MG63 (cell line): ENCODE measurements at places on chromosomes 7 and 10.
A peak's percentile ranks its signal among the peaks of the same experiment; 100 is the strongest.

GRCh38 chr7:69318794-69319193, 279.5 kb upstream of the AUTS2 start:
- no peak for DNase-seq

DNA sequence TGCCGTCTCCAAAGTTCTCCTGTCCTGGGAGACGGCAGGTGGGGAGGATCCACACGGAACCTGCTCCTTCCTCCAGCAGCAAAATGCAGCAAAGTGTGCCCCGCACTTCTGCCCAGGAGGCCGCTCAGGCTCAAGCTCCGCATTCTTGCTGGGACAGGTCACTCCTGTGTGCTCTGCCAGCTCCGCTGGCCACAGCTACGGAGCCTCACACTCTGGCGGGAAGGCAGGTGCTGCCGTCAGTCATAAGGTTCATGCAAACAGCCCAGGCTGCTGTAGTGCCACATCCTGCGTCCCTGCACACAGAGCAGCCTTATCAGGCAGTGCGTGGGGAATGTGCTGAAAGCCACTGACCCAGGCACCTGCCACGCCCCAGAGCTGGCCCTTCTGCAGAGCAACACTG, 22.4 kb downstream of the ADGRA1 start:
- peak; percentile 51 for DNase-seq

GRCh38 chr7:95845007-95845406, 72.7 kb downstream of the DYNC1I1 start:
- no peak for DNase-seq

DNA sequence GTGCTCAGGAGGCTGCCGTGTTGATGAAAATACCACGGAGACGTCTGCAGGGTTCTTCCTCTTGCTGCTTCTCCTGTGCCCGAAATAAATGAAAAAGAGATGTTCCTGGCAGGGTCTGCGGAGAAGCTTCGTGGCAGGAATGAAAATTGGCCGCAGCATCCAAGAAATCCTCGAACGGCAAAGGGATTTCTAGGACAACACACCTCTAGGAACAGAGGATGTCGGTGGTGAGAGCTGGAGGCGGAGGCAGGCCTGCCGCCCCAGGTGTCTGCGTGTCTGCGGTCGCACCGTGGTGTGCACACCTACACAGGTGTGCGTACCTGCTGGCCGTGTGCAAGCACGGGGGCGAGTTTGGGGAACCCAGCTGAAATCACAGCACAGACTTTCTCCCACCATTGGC, 43.4 kb downstream of the TMEM130 start:
- no peak for DNase-seq

- DNase-seq = no peak
These were observed 108.6 kb downstream of the TMEM130 start for GRCh38 chr7:98761225-98761624.
